Ovary (tissue), 10 donors: ENCODE measurements at places on chromosomes 2 and 18.

GRCh38 chr2:73983322-73984202, 1.1 kb upstream of the TET3 start:
- DNase-seq = peak; percentile 50

GRCh38 chr2:176763851-176764404, 448.7 kb upstream of the HNRNPA3 start:
- no peak for DNase-seq

DNA sequence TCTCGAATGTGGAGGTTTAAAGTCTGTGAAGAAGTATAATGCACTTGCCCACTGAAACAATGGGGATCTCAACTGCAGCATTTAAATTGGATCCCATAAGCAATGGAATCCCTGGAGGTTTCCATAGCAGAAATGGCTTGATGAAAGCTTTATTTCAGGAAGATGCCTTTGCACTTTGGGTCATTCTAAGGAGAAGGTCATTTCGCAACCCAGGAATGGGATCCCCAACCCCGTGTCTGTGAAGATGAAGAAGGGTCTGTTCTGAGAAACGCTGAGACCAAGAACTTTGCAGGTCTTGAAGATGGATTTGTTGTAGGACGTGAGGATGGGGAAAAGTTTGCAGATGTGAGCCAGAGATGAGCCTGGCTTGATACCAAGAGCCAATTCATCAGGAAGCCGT, 1.8 kb upstream of the KCNG3 start:
- no peak for DNase-seq

GRCh38 chr2:19352946-19353720, 5.3 kb downstream of the OSR1 start:
- DNase-seq = no peak

- DNase-seq = no peak
Observed at GRCh38 chr18:1658908-1659566, 754.4 kb downstream of the ADCYAP1 start.

DNA sequence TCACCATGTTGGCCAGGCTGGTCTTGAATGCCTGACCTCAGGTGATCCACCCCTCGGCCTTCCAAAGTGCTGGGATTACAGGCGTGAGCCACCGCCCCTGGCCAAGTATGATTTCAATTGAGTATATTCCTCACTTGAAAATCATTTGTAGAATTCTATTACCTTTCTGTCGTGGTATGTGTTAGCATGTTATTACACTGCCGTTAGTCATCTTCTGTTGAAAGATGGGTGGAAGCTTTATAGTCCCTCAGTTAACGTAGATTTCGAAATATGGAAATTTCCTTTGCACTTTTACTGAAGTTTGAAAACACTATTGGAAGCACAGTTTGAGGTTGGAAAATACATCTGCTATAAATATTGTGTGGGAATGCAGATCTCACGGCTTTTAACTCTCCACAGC, 14.7 kb downstream of the NIFK start:
- DNase-seq = no peak

- peak; percentile 51 for DNase-seq
Observed at GRCh38 chr2:23286758-23287704, 97.9 kb upstream of the KLHL29 start.

- no peak for DNase-seq
Observed at GRCh38 chr2:217017456-217018252, 157.8 kb upstream of the TNP1 start.

- DNase-seq = no peak
Observed at GRCh38 chr18:36663312-36663711, 165.5 kb downstream of the TPGS2 start.

DNA sequence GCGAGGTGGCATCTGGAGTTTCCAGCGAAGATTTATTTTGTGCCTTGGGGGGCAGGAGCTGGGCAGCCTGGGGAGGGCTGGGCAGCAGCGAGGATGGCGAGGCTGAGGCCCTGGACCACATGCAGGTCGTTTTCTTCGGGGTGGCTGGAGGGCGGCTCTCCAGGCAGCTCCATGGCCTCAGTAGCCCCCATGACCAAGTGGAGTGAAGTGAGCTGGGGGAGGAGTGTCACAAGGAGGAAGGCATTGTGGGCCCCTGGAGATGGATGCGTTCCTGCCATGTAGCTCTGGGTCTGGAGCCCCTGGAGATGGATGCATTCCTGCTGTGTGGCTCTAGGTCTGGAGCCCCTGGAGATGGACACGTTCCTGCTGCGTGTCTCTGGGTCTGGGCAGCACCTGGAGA, 40.4 kb downstream of the SH3BP4 start:
- no peak for DNase-seq

DNA sequence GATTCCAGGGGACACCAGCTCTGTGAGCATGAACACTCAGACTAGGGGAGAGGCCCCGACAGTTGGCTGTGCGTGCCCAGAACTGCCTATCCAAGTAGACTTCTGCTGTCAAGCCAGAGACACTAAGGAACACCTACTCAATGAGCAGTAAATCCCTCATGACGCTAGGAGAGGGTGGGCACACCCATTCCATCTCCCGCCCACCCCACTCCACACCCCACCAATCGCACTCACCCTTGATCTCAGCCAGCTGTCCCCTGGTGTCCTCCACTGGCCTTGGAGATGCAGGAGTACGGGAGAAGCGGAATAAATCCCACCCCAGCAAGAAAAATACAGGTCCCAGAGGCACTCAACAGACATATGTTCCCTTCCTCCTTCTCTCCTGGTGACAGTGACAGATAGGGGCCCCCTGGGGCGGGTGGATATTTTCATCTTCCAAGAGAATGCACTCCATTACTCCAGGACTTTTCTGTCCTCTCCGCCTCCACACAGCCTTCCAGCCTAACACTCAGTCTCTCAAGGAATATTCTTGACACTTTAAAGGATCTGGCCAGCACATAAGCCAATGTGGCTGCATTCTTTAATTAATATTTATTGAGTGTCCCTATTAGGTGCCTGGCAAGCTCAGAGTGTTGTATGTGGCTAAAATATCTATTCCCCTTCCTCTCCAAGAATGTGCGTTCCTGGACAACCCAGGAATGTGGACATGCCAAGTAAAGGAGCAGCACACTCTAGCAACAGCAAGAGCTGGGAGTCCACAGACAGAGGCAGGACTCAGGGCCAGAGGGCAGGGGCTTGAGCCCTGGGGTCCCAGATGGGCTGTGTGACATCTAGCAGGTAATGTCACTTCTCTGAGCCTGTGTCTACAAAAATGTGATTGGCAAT, 13.1 kb upstream of the SMAD7 start:
- no peak for DNase-seq

- DNase-seq = no peak
Observed at GRCh38 chr18:53790786-53791185, 433.7 kb downstream of the MBD2 start.

GRCh38 chr2:28202719-28203118, 189.9 kb upstream of the FOSL2 start:
- DNase-seq = no peak

DNA sequence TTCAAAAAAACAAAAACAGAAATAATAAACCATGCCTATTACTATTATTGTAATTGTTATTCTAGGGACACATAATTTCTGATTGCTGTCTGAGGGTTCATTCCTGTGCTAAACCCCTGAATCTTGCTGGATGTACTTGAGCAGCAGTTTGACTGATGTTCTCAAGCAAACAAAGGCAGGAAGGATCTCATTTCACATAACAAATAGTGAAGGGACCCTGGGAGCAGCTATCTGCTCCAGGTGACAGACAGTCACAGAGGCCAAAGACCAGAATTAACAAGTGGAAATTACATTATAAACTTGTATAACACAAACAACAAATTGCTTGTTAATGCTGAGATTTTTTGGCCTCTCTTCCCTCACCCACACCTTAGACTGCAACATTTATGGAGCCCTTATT, 284.2 kb downstream of the THSD7B start:
- no peak for DNase-seq

GRCh38 chr2:54360055-54360792, 95.9 kb upstream of the SPTBN1 start:
- peak; percentile 61 for DNase-seq

GRCh38 chr2:207662203-207662602, 37.0 kb upstream of the METTL21A start:
- DNase-seq = no peak

- no peak for DNase-seq
Observed at GRCh38 chr18:75297731-75298130, 87.1 kb downstream of the TSHZ1 start.

DNA sequence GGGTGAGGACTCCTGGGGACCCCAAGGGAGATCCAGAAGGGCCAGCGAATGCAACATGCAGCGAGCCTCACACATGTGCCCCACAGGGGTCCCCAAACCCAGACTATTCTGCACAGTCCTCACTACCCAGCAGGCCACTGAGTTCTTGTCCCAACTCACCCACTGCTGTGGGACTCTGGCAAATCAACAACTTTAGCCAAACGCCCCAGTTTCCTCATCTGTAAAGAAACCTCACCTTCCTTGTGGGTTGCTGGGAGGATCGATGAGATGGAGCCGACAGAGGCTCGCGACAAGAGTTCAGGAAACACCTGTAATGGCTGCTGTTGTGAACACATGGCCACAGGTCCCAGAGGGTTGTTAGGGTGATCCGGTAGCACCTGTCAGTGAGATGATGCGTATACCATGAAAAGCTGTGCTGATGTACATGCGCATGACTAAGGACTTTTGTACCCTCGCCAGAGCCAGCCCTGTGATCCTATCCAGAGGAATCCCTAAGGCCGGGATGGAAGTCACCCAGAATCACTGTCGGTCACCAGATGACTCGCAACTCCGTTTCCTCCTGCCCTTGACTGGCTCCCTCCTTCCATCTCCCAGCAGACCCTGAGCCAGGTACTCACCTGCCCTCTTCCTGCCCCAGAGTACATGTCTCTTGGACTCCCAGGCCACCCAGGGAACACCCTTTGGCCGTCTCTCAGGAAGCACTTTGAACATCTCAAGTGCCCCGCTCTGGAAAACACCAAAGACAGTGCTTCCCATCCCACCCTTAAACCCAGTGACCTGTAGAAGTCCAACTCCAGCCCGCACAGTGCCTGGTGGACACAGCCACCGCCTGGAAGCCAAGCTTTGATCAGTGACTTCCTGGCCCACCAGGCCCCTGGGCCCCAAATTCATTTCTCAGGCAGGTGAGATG, 103.3 kb upstream of the ID2 start:
- no peak for DNase-seq

DNA sequence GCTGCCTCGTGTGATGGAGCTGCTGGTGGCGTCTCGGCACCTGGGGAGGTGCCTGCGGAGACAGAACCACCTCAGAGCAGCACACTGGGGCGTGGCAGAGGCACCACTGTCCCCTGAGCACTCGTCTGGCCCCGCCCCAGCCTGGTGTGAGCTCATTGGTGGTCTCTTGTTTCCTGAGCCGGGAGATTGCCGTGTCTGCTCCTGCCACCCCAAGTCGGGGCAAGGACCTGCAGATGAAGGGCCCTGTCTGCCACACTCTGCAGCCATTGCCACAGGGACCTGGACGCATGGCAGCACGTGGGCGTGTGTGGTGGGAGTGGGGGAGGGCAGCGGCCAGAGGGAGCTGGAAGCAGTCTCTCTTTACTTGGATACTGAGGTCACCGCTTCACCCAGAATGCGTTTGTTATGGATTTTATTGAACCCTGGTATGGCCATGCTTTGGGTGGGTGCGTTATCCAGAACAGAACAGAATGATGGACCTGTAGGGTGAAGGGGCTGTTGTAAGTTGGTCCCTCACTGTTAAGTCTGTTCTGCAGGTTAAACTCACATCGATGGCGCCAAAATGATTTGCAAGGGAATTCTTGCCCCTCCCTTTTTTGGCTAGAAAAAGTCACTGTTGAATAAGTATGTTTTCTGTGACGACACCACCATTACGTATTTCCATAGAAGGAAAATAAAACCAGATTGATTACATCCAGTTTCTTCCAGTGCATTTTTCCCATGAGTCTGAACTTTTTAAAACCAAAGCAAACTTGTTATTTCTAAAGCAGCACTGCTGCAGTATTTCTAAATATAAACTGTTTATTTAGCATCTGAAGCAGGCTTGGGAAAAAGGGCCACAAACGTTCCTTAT, 92.0 kb downstream of the USP40 start:
- DNase-seq = no peak

GRCh38 chr2:126389446-126389845, 266.5 kb upstream of the GYPC start:
- DNase-seq = no peak

DNA sequence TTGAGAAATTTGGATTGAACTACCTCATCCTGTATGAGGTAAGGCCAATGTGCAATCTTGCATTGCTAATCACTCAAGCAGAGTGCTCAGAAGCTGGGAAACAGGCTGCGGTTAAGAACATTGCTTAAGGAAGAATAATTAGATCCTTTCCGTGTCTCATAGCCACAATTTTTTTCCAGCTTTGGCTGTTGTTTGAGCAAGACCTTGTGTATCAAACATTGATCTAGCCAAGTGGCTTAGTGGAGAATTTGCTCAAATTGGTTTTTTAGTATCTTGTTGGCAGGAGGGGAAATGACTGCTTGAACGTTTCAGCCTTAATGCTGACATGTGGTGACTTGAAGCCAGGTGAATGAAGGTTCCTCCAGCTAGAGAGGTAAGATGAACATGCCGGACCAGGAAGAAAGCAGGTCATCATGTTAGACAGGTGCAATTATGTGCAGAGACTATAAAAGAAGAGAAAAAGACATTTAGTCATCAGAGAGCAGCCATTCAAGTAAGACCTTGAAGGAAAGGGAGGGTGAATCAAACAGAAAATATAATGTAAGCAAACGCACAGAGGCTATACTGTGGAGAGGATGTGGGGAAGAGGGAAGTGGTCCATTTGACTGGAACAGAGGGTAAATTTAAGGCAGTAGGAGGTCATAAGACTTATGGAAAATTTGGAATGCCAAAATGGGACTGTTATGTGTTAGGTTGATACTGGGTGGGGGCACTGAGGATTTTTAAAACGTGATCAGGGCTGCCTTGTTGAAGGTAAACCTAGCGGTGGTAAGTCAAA, 98.9 kb upstream of the CYP1B1 start:
- DNase-seq = no peak

GRCh38 chr18:27185025-27185763, at the start of gene CHST9:
TSS of gene CHST9 (minus strand) at chr18:27185308. CDS start at chr18:27142809, 42,499 bp downstream.
- DNase-seq = no peak

DNA sequence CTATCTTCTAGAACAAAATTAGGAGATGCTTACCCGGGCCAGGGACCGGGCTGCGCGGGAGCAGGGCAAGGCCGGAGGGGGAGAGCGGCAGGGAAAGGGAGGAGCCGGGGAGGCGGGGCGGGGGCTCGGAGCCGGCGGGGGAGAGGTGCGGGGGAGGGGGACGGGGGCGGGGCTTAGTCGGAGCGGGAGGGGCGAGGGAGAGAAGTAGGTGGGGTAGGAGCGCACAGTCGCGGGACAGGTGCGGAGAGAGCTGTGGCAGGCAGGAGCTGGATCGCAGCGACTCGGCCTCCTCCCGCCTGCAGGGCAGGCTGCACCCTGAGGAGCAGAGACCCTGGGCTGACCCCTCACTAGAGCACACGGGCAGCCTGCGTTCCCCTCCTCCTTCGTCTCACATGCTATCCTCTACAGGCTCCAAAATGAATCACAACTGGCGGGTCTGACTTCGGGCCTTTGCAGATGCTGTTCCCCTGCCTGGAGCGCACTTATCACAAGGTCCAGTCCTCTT, 290.3 kb downstream of the CELF4 start:
- no peak for DNase-seq

DNA sequence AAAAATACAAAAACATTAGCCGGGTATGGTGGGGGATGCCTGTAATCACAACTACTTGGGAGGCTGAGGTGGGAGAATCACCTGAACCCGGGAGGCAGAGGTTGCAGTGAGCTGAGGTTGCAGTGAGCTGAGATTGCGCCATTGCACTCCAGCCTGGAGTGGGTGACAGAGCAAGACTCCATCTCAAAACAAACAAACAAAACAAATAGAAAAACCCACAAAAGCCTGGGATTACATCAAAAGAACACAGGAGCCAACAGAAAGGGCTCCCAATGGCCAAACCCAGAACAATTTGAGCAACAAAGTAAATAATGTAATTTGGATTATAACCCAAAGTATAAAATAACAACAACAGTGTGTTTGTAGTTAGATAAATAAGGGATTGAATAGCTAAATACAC, 159.8 kb downstream of the UXS1 start:
- no peak for DNase-seq
